ENCODE measurements at places on chromosomes 1 and 21.
A peak's percentile ranks its signal among the peaks of the same experiment; 100 is the strongest.

DNA sequence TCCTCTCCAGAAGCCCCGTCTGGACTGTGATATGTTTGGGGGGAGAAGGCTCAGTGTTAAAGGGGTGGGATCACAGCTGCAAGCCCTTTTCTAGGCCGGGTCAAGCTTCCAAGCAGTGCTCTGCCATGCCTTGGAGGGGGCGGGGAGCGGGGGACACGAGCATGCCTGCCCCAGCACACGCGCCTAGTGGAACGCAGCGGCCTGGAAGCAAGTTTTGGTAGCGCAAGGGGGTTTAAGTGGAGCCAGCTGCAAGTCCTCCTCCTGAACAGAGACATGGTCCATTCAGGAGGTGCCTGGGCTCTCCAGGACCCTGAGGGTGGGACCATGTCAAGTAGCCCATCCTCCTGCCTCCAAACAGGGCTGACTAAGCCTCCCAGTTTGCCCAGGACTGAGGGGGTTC, 112.2 kb downstream of the CASZ1 start:
- no peak for DNase-seq

GRCh38 chr1:149997585-149998262, 12.8 kb downstream of the OTUD7B start:
- DNase-seq = no peak

DNA sequence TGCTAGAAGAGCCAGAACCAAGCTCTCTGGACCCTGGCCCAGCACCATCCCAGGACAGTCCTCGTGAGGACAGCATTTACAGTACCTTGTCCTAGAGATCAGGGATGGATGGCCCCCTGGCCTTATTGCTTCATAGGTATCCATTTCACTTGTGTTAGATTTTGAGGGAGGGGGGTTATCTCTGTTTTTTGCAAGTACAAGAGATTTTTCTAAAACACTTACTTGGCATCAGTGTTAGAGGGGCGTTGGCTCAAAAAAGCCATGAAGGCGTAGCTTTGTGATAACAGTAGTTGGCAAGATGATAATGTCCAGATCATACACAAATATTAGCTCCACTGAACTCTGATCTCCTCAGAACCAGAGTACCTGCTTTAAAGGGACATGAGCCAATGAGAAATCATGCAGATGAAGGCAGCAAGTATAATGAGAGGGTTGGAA, 5.8 kb upstream of the ATP1B1 start:
- no peak for DNase-seq

DNA sequence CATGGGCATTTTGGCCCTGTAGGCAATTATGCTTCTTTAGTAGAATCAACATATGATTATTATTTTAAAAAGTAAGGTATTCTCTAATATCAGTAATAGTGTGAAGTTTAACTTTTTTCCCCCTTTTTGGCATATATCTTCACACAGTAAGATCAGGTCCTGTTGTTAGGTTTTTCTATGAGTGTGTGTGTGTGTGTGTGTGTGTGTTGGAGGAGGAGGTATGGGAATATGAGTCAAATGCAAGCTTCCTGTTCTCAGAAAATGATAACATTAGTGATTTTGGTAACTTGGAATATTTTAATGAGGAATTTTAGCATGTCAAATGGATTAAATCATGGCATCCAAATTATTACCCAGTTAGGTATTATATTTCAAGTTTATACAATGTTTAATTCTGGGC, 65.8 kb upstream of the BCL10 start:
- no peak for DNase-seq

DNA sequence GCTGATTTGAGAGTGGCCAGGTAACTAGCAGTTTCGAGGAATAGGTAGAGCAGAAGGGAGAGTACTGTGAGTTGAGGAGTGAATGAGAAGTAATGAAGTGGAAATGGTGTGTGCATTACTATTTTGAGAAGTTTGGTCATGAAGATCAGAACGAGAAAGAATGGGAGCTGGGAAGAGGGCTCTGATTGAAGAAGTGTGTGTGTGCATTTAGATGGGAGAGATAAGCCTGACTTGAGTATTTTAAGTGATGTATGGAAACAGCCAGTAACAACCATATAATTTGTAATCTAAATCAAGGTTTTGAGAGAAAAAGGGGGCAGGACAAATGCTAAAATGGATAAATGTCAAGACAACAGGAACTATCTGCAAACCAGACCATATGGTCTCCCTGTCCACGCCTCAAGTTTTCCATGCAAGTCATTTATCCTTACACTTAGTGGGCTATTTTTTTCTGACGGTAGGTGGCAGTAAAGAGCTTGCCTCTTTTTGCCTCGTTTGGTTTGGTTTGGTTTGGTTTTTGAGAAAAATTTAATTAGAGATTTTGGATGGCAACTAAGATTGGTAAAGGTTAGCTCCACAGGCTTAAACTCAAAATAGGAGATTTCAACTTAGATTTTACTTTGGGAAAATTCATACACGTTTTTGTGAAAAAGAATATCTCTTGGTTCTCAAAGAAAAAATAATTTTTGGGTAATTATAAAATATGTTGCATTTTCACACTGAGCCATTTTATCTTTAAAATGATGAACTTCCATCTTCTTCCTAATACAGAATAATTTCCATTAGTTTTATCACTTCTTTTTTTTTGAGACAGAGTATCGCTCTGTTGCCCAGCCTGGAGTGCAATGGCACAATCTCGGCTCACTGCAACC, 9.5 kb upstream of the B3GALNT2 start:
- DNase-seq = peak; percentile 29

DNA sequence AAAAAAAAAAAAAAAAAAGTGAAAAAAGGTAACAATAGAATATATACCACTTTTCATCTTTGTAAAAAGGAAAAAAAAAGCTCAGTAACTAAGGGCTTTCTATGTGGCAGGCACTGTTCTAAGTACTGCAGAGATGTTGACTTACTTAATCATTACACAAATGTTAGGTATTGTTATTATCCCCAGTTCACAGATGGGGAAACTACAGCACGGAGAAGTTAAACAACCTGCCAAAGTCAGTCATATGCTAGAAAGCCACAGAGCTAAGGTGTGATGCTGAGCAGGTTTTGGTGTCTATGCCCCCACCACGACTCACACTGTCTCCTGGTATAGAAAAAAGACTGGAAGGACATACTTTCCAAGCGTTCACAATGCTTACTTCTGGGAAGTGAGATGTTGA, 6.6 kb upstream of the PNRC2 start:
- DNase-seq = no peak

DNA sequence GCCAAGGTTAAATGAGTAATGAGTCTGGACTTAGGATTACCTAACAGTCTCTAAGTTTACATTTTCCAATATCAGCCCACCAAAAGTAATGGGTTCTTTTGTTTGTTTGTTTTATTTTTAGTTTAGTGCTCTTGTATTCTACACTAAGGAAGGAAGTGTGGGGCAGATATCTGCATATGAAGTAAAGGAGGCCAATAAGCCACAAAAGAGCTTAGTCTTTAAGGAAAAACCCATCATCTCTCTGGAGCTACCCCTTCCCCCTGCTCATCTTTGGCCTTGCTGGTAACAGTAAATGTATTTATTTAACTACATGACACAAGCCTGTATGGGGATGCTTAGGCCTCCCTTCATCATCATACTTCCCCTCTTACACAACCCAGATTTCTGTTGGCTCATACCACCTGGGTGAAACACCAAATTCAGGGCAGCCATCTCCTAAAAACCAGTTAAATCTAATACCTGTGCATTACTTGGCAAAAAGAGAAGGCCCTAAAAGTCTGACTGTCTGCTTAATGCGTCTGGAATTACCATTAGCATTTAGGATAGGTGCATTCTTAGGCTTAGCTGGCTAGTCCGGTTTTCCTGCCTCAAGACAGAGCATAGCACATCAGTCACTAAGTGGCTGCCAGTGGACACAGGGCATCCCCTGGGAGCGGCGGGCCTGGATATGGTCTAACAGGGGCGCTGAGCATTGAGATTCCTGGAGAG, 96.8 kb upstream of the ADGRL2 start:
- DNase-seq = no peak

GRCh38 chr1:174152427-174152826, 6.9 kb upstream of the RABGAP1L start:
- DNase-seq = no peak

GRCh38 chr1:243712242-243712641, 137.8 kb downstream of the AKT3 start:
- DNase-seq = no peak

- peak; percentile 33 for DNase-seq
Observed at GRCh38 chr21:25350056-25350455, 257.2 kb downstream of the MRPL39 start.

DNA sequence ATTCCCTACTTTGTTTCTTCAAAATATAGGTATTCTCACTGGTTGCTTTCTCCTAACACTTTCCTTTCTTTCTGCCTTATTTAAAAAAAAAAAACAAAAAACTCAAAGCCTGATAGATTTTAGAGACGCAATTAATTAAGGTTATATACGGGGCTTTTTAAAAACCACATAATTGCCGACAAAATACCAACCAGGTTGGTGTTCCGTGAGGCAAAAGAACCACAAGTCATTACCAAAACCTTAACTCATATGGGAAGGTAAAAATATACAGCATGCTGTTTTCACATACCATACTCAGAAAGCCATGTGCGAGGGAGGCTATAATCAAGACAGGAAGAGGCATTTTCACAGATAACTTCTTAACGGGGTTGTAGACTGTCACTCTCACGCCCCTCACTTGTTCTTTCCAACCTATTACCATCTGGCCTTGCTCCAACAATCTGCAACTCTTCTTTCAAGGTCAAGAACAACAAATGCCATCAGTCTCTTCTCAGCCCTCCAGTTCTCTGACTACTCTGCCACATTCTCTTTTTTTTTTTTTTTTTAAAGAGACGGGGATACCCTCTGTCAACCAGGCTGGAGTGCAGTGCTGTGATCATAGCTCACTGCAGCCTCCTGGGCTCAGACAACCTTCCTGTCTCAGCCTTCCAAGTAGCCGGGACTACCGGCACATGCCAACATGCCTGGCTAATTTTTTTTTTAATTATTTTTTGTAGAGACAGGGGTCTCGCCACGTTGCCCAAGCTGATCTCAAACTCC, 102.6 kb downstream of the APP start:
- no peak for DNase-seq

DNA sequence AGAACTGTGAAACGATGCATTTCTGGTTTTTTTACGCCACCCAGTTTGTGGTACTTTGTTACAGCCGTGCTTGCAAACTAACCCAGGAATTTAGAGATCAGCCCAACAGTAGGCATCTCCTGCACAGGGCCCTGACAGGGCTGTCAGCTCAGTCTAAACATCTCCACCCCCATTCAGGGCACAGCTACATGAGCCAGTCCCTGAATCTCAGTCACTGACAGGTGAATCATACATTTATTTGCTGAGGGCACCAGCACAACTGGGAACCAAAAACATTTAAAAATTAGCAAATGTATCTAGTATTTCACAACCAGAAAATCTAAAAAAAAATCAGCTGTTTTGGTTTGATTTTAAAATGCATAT, 30.7 kb downstream of the PRDX6 start:
- no peak for DNase-seq

DNA sequence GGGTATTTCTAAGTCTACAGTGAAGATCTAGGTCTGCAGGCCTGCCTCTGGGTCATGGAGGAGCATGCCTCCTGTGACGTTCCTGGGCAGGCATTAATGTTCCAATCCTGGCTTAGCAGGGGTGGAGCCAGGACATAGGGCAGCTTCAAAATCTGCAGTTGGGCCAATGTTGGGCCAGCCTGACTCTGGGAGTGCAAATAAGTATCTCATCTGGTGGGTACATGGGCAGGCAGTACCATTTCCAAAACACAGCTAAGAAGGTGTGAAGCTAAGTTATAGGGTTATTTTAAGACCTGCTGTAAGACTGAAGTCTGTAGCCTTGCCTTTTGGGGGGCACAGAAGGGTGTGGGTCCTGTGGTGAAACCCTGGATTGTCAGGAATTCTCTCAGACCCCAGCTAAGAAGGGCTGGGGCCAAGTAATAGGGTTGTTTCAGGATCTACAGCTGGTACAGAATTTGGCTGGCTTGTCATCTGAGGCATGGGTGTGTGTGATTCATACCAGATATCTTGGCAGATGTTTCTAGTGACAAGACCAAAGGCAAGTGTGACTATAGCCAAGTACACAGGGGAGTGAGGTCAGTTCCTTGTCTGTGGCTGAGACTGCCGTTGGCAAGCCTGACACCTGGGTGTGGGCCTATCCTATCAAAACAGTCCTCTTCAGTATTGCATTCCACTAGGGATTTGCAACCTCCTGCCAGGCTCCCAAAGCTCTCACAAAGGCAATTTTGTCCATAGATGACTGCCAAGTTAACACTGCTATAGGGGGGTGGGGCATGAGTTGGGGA, 468.7 kb upstream of the B3GALT2 start:
- no peak for DNase-seq

DNA sequence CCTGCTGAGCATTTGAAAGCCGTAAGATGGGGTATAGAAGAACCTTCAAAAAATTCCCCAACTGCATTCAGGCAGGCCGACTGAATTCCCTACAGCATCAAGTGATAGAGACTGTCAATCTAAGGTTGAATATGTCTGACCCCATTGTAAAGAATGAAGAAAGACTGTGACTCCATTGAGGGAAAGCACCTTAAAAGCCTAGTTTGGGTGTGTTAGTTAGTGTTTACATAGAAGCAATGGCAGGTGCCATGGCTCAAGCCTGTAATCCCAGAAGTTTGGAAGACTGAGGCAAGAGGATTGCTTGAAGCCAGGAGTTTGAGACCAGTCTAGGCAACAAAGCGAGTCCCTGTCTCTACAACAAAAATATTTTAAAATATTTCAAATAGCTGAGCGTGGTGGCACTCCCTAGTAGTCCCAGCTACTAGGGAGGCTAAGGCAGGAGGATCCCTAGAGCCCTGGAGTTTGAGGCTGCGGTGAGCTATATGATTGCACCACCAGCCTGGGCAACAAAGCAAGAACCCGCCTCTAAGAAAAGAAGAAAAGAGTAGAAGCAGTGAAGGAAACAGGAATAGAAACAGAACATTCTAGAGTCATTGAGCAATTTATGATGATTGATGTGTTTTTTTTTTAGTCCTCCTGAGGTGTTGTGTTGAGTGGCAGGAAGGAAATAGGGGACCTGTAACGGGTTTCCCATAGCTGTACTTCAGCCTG, 15.4 kb downstream of the POLR3GL start:
- DNase-seq = peak; percentile 55

DNA sequence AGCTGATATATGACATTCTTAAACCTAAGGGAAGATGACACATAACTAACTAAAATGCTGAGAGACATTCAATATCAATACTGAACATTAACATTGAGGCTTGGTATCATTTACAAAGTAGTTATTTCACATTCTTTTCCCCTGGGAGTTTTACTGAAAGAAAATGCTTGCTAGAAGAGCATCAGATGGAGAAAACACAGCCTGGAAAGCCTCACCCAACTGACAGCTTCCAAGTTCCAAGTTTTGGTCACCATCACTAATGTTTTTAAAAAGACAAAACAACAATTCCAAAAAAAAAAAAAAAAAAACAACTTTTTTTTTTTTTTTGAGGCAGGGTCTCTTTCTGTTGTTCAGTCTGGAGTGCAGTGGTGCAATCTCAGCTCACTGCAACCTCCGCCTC, 80.6 kb downstream of the DSCAM start:
- no peak for DNase-seq

DNA sequence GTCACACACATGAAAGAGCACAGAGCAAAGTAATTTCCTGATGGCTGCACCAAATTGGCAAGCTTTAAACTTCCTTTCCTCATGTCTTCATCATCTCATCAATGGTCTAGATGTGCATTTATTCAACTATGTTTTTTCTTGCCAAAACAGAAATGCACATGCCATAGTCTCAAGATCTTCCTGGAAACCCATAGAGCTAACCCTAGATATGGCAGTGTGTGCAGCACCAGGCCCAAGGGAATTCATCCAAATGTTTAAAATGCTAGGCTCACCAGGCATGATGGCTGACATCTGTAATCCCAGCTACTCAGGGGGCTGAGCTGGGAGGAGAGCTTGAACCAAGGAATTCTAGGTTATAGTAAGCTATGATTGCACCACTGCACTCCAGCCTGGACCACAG, 31.2 kb upstream of the PALMD start:
- no peak for DNase-seq
